Activated CD4-positive, alpha-beta memory T cell treated with anti-CD3 and anti-CD28 coated beads for 36 hours (primary cell): ENCODE measurements at places on chromosomes 6 and 20.

GRCh38 chr6:163754866-163755265 is 340.3 kb downstream of the QKI start:
- DNase-seq = no peak
- no peak overlapping the region for H3K27ac ChIP-seq

DNA sequence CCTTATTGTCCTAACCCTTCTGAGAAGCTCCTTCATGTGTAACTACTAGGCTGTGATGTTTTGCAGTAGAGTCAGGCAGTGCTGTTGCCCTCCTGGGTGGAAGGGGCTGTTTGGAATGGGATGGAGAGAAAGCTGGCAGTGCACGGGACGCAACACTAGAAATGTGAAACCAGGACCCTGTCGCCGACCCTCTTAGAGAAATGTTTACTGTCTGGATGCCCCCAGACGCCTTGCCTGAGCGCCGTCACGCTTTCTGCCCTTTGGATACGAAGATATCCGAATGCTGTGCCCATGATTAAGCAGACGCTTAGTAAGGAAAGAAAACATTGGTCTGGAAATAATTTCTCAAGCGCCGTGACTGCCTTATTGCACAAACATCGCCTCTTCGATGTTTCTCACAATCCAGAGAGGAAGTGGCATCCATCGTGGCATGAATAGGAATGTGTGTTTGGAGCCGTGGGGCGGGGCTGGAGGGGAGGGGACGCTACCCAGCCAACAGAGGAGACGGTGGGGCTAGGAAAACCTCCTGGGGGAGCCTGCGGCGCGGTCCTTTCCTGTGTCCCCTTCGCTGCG is 661 bp upstream of the PPP1R14C start:
- H3K36me3 ChIP-seq = no peaks in the 10 kb centered on the region
- H3K4me1 ChIP-seq = peaks cover 18% of the 10 kb centered on the region

DNA sequence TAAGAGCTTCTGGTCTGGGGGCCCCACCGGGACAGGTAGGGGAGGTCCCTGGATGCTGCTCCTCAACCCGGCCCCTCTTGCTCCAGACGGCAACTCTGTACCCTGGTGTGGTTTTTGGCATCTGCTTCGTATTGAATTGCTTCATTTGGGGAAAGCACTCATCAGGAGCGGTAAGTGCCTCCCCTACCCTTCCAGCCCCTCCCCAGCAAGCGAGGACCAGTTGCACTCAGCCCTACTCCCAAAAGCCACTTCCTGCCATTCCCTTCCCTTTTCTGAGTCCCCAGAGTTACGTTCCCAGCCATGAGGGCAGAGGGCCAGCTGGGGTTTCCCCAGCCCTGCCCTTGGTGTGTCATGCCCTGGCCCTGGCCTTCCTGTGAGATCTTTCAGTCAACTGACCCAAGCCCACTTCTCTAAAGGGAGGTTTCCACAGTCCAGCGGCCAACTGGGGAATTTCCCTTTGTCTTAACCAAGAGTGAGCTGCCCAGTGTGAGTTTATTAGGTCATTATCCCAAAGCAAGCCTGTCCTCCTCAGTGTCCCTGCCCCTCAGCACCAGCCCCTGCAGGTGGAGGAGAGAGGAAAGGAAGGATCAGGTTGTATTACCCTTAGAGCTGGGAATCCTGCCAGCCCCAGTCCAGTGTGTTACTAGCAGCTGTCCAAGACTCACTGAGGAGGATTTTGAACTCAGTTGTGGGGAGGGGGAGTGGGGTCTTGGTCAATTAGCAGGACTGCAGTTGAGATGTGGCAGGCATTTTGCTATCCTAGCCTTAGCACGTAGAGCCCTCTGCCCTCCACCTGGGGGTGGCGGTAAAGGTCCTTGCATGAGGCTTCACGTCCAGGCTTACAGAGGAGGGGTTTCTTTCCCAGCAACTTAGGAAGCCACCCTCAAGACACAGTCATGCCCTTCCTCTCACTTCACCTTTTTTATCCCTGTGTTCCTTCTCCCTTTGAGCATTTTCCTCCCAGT is 45.8 kb downstream of the TM9SF4 start:
- DNase-seq = peak; percentile 46
- H3K27me3 ChIP-seq = no peaks in the 10 kb centered on the region
- no peak overlapping the region for H3K4me3 ChIP-seq
- peaks cover 10% of the 10 kb centered on the region for H3K4me1 ChIP-seq
- H3K27ac ChIP-seq = peak overlapping the region; percentile 33

DNA sequence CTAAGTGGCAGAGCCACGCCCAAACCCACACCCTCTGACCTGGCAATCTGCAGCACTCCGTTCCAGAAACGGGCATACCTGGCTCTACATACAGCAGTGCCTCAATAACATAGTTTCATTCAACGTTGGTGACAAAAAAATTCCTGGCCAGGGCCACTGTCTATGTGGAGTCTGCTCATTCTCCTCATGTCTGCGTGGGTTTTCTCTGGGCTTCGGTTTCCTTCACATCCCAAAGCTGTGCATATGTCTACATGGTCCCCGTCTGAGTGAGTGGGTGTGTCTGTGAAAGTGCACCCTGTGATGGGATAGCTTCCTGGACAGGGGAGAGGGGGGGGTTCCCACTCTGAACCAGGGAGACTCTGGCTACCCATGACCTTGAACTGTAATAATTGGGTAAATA is 2.1 kb downstream of the KIAA0319 start:
- no peak overlapping the region for H3K27ac ChIP-seq
- no peak overlapping the region for H3K4me3 ChIP-seq
- no peaks in the 10 kb centered on the region for H3K36me3 ChIP-seq
- H3K4me1 ChIP-seq = peaks cover 16% of the 10 kb centered on the region
- H3K27me3 ChIP-seq = peaks cover 17% of the 10 kb centered on the region
